ENCODE measurements at places on chromosomes 2 and 18. TPM values are rescaled to one million over a fixed set of nuclear protein-coding genes. Genes with fewer than 3 reads are reported as not detected.

The PLA2R1 gene
- total RNA-seq: not detected

The MC2R gene
- total RNA-seq: not detected

The FEV gene
- not detected for total RNA-seq

GRCh38 chr2:221477714-221478484 lies 94.2 kb downstream of the EPHA4 start:
- DNase-seq: no peak

DNA sequence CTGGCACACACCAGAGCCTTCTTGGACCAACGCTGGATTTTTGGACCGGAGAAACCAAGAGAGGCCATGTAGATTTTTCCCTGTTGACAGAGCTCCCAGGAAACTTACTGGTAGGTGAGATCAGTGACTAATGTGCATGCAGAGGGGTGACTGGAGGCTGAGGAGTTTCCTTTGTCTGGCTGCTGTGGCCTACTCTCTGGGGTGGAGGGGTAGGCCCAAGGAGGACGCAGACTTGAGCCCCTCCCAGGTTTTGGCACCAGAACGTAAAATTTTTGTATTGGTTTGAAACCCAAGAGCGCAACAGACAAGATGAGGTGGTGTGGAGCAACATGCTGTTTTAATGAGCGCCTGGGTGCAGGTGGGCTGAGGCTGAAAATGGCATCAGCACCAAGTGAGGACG lies 59.2 kb downstream of the KYNU start:
- DNase-seq: no peak

DNA sequence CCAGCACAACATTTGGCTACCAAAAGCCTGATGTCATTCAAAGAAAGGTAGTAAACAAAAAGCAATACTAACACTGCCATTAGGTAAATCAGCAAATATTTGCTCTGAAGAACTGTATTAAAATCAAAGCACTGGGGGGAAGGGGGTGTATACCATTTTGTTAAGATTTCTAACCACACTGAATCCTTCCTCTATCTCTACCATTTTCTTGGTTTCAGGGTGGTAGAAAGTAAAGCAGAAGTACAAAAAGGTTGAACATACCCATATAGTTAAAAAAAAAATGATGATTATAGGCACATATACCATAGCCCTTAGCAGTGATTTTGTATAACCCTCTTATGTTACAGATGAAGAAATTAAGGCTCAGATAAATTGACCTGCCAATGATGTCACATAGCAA lies 437.6 kb downstream of the ZEB2 start:
- no peak for DNase-seq

DNA sequence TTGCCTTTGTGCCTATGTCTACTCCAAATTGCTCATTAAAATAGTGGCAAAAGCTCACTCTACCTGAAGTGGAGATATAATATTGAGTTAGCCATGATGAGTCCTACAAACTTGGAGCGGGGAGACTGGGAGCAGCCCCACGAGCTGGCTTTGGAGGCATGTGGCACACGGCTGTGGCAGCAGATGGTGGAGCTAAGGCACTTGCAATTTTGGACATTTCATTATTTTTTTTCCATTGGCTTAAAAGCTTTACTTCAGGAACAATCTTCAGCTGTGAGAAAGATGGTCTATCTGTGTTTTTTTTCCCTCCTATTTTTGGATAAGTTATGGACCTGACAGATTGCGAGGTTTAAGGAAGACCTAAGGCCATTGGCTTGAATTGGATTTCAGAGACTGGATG lies 578.3 kb downstream of the CMPK2 start:
- no peak for DNase-seq

DNA sequence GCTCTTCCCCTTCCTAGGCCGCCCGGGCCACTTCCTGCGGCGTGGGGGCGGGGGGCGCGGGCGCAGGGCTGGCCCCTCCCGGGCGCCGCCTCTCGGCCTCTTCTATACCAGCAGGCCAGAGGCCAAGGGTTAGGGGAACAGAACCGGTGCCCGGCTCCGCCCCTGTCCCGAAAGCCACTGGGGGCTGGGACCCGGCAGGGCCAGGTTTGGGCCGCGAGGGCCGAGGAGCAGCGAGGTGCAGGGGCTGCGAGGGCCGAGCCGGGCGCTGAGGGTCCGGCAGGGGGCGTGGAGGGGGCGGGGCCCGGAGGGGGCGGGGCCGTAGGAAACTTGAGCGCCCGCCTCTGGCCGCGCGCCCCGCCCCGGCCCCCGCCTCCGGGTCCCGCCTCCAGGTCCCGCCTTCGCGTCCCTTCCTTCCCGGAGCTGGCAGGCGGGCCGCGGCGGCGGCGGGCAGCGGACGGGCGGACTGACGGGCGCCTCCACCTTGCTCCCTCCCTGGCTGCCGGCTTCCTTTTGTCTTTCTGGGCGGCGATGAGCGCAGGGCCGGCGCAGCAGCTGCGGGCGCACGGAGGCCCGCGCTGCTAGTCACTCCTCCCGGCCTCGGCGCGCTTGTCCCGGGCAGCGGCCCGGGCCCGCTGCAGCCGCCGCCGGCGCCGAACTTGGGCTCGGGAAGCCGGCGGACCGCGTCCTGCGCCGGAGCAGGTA lies at the start of gene HPCAL1:
TSS of gene HPCAL1 (plus strand) at position 426 of the 702 bp plus-strand sequence. CDS start 116,854 bp downstream, outside the sequence.
- peak; percentile 90 for DNase-seq

DNA sequence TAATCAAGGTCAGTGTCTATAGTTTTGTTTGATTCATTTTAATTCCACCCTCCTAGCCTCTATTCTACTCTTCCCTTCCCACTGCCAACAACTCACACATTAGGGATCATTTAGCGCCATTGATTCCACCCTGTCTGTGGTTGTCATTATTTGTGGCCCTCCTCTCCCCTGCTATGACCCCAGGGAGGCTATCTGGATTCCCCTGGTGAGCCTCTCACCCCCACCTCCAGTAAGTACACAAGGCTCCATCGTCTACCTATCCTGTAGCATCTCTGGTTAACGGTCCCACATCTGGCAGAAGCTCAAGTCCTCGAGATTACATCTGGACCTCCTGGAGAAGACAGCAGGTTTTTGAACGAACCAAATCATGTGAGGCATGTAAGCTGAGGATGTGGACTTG lies 27.4 kb downstream of the UPP2 start:
- DNase-seq: no peak

DNA sequence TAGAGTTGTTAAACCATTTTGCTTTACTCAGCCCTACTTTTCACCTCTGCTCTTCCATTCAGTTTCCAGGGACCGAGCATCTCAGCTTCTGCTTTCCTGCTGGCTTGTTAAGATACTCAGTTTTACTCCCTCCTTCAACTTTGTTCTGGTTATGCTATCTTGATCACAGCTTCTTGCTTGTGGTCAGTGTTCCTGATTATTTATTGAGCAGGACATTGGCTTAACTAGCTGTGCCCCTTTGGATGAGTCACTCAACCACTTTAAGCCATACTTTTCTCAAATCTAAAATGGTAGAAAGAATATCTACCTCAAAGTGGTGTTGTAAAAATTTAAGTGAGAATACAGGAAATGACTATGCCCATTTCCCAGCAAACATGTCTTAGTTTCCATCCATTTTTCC lies 124.0 kb downstream of the KYNU start:
- DNase-seq: no peak
